ENCODE measurements at places on chromosomes 6 and 20.
A peak's percentile ranks its signal among the peaks of the same experiment; 100 is the strongest.

- peak; percentile 76 for DNase-seq
Observed at GRCh38 chr6:148629181-148629580, 117.6 kb upstream of the UST start.

GRCh38 chr6:41646026-41646795, 7.9 kb downstream of the MDFI start:
- no peak for DNase-seq

- DNase-seq: no peak
Observed at GRCh38 chr6:110534731-110535492, 58.5 kb upstream of the SLC22A16 start.

- no peak for DNase-seq
Observed at GRCh38 chr6:56988145-56988544, 33.2 kb downstream of the BEND6 start.

- DNase-seq: no peak
Observed at GRCh38 chr6:144423167-144423566, 138.0 kb downstream of the UTRN start.

DNA sequence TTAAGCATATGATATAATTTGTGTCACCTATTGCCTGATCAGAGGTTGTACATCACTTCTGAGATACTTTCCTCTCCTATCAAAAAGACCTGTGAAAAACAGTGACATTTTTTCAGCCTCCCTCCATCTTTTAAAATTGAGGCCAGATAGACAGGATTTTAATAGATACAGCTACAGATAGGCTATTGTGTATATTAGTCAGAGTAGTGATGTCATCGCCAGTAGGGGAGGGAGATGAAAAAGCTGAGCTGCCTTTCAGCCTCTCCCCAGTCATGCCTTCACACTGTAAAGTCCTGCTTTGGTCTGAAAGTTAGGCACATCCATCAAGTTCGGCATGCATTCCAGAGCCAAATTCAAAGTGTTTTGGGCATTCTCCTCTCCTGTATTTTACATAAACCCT, 7.9 kb upstream of the PABPC1L start:
- DNase-seq: no peak

DNA sequence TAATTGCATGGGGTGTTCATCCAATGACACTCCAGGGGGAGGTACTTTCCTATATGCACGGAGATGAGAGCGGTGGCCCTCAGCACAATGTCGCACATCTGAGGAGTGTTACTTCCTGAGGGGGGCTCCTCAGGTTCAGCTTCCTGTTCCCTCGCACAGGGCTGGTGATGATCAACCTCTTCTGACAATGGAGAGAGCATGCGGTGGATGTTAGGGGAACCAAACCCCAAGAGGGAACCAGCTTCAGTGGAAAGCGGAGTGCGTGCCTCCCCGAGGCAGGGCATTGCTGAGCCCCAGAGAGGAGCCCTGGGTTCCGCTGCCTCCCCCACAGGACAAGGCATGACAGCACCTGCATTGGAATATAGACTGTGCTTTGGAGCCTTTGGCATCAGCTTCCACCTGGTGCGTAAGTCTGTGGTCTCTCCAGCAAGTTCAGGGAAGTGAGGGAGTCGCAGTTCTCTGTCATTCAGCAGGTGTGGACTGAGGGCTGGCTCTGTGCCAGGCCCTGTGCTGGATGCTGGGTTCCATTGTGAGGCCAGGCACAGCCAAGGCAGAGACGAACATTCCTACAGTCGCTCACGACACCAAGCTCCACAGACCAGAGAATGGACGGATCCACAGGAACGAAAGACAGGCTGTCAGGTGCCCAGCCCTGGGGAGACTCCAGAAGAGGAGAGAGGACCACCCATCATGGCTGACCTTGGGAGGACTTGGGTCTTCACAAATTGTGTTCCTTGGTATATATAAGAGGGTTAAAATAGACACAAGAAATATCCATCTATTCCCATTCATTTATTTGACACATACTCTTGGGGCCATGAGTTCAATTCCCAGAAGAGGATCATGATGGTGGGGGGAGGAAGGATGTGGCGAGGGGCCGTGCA, 3.9 kb upstream of the ZNF831 start:
- no peak for DNase-seq

- no peak for DNase-seq
Observed at GRCh38 chr6:124200661-124201060, 397.0 kb downstream of the NKAIN2 start.

GRCh38 chr6:158086504-158087223, 81.4 kb downstream of the SERAC1 start:
- no peak for DNase-seq

GRCh38 chr6:111872401-111873177, 663 bp downstream of the FYN start:
- peak; percentile 77 for DNase-seq

DNA sequence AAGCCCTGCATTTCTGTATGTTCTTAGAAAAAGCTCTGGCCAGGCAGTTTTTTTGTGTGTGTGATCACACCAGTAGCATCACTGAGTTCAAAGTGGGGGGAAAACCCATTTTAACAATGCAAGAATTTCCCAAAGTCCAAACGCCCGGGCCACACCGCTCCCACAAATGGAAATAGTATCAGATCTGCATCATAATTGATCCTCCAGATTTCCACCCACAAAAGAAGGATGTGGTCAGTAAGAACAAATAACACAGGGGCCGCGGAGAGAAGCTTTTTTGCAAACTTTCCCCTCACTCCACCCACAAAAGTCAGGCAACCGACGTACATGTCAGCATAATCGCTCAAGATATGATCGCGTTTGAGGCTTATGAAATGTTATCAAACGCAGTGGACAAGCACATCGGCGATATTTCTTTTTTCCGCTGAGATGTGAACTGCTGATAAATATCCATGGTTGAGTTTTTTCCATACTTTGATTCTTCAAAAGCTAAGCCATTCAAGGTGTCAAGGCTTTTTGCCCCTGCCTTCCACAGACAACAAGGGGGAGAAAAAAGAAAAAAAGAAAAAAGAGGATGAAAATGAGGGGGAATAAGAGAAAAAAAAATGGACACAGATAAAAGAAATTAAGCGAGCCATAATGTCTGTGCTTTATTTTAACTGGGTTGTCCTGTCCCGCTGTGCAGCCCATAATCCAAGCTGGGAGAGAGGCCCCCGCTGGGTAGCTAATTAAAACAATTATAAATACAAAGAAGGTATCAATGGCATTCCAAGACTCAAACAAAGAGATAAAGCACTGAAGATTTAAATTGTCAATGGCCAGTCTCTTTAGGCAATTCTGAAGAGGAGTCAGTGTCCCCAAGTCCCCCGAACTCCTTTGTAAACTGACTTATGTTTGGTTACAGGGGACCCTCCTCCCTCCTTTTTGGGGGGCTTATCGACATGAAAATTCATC, 143.5 kb downstream of the ZFP64 start:
- peak; percentile 35 for DNase-seq

DNA sequence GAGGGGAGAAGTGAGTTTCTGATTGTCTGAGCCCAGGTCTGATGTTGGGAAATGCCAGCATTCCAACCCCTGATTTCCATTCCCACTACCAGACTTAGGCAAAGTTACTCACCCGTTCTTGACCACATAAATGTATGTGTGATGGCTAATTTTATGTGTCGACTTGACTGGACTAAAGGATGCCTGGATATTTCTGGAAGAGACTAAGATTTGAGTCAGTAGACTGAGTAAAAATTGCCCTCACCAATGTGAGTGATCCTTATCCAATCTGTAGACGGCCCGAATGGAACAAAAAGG, 95.8 kb upstream of the TAB2 start:
- DNase-seq: no peak

GRCh38 chr6:36556281-36556680, 9.0 kb upstream of the STK38 start:
- no peak for DNase-seq

- DNase-seq: no peak
Observed at GRCh38 chr20:20759132-20759531, 46.7 kb upstream of the RALGAPA2 start.

DNA sequence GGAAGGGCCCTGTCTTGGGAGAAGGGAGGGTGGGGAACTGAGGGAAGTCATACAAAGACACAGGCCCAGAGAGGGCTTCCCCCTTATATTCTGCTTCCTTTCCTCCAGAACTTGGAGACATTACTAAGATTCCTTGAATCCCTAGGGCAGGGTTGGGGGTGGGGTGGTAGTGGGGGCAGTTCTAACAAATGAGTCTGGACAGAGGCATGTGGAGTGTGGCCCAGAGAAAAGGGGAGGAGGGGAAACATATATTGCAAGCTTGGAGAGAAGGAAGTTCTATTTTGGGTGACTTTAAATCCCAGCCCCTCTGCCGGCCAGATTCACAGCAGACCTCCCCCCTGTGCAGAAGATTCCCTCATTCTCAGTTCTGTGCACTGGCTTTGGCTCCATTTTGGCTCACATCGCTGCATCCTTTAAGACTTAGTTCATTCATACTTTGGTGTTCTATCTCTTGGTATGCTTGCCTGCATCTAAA, 43.7 kb downstream of the DAAM2 start:
- peak; percentile 73 for DNase-seq

- no peak for DNase-seq
Observed at GRCh38 chr6:23656255-23657194, 469.5 kb upstream of the NRSN1 start.

- DNase-seq: peak; percentile 79
Observed at GRCh38 chr6:158376631-158377081, 64.4 kb downstream of the TULP4 start.

- DNase-seq: peak; percentile 89
Observed at GRCh38 chr6:108559884-108560462, 744 bp upstream of the FOXO3 start.

- no peak for DNase-seq
Observed at GRCh38 chr6:38714239-38715015, 684 bp upstream of the DNAH8 start.

DNA sequence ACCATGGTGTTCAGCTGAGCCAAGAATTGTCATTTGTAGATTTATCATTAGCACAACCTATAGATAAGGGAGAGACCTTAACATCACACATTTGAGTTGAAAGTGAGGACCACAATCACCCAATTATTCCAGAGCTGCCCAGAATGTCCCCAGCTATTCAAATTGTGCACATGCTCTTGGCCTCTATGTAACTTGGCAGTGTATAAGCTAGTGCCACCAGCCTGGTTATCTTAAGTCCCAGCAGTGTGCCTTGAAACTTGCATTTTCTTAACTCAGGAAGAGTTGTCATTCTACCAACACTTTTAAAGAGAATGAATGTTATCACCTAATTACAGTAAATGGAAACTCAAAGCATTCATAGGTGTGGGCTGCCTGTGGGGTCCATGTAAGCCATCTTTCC, 191.1 kb downstream of the COL9A1 start:
- DNase-seq: no peak

DNA sequence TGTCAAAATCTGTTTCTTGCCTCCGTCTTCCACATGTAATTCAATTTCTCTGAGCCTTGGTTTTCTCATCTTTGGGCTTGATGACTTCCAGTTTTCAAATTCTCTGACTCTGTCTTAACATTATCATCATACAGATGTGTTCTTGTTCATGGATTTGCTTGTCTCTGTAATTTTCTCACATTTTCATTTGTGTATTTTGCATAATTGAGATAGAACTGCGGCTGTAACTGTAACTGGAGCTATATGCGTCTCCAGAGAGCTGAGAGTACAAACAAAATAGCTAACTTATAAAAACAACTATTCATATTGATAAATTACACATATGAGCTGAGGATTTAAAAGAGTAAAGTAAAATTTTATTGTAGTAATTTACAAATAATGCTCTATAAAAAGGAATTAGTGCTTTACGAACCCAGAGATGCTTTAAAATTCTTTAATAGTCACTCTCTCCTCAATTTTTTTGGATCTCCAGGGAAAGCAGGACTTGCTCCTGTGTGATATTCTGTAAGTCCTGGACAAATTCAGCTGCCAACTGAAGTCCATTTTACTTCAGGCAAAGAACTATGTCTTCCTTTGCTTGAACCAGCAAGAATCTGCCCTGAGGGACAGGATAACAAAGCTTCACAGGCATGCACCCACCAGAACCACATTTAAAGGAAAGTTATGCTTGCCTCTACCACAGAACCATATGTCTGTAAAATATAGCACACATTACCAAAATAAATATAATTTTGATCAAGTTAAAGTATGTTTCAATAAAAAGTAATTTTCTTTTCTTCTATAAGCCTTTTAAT, 288.3 kb downstream of the KHDC1L start:
- DNase-seq: no peak

DNA sequence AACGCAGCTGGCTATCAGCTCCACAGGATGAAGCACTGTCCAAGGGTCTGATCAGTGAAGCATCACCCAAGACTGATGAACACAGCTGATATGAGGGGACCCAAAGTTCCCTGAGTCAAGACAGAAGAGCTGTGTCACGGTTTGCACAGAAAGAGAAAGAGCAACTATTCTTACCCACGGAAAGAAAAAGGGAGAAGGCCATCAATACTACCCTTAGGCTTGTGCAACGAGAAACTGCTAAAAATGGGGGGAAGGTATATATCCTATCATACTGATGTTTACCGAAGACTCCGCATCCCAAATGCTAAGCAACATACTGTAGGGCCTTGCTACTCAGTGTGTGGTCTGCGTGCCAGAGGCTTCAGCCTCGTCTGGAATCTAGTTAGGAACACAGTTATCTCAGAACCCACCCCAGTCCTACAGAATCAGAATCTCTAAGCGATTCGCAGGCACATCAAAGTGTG, 665 bp downstream of the FASTKD5 start:
- no peak for DNase-seq

DNA sequence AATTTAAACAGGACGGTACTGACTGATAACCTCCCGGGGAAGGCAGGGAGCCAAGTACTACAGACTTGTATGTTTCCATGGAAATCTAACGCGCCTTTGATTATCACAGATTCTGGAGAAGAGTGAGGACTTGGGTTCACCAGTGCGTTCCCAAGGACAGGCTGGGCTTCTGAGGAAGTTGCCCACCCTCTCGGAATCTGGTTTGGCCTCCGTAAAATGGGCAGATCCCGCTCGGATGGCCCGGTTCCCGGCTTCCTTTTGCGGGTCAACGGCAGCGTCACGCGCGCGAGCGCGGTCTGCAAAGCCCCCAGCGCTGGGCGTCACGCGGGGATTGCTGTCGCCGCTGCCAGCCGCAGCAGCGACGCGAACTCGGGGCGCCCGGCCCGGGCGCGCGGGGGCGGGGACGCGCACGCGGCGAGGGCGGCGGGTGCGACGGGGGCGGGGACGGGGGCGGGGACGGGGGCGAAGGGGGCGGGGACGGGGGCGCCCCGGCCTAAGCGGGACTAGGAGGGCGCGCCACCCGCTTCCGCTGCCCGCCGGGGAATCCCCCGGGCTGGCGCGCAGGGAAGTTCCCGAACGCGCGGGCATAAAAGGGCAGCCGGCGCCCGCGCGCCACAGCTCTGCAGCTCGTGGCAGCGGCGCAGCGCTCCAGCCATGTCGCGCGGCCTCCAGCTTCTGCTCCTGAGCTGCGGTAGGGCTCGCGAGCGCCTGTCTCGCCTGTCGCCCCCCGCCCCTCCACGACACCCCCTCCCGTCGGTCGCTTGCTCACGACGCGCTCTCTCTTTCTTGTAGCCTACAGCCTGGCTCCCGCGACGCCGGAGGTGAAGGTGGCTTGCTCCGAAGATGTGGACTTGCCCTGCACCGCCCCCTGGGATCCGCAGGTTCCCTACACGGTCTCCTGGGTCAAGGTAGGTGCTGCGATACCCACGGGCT, at the start of gene CD83:
CD83 (plus strand) TSS at position 615 of the 933 bp plus-strand sequence; CDS start at position 655, 40 bp downstream.
- DNase-seq: peak; percentile 75
